ENCODE measurements at places on chromosomes 11 and 22.
A peak's percentile ranks its signal among the peaks of the same experiment; 100 is the strongest.

GRCh38 chr22:30863081-30863833 lies 105.3 kb downstream of the MORC2 start:
- DNase-seq: no peak

DNA sequence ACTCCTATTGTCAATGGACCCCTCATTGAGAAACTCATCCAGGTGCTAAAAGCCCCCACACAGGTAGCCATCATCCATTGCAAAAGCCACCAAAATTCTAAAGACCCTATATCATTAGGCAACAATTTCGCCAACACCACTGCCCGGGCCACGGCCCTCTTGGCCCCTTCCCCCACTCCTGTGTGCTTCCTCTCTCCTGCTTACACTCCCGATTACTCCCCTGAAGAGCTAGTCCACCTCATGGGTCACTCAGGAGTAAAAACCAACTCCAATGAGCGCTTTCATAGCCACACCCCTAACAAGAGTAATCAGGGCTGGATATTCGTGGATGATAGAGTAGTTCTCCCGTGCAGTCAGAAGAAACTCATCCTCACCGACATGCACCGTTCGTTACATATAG lies 8.9 kb upstream of the OR56A3 start:
- DNase-seq: no peak

GRCh38 chr11:133832991-133833897 lies 12.1 kb downstream of the SPATA19 start:
- DNase-seq: no peak

DNA sequence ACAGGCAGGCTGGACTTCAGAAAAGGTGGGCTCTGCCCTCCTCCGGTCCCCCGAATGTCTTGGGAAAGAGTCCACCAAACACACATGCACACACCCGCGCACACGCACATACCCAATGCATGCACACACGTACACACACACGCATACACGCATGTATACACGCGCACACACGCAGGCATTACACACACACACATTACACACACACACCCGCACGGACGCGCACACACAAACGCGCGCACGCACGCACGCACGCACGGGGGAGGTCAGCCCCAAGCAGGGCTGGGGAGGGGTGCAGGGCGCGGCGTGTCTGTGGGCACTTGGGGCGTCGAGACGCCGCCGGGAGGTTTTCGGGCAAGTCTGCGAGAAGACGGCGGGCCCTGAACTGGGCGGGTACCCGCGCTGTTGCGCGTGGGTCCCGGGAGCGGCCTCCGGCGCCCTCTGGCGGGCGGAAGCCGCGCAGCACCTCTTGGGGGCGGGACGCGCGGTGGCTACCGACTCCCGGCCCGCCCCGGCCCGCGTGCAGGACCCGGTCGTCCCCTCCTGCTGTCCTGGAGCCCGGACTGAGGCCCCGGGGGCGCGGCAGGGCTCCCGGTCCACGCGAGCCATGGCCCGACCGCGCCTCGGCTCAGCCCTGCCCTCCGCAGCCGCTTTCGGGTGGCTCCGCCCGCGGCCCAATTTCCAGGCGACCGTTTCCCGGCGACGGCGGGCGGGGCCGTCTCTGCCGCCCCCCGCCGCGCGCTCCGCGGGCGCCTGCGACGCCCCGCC lies 3.6 kb downstream of the SEPTIN5 start:
- peak; percentile 63 for DNase-seq

GRCh38 chr22:24188705-24189248 lies 7.5 kb downstream of the SUSD2 start:
- DNase-seq: no peak

GRCh38 chr11:128964463-128964930 lies 21.8 kb upstream of the TP53AIP1 start:
- DNase-seq: no peak

GRCh38 chr22:27531782-27532530 lies 269.6 kb downstream of the MN1 start:
- no peak for DNase-seq

DNA sequence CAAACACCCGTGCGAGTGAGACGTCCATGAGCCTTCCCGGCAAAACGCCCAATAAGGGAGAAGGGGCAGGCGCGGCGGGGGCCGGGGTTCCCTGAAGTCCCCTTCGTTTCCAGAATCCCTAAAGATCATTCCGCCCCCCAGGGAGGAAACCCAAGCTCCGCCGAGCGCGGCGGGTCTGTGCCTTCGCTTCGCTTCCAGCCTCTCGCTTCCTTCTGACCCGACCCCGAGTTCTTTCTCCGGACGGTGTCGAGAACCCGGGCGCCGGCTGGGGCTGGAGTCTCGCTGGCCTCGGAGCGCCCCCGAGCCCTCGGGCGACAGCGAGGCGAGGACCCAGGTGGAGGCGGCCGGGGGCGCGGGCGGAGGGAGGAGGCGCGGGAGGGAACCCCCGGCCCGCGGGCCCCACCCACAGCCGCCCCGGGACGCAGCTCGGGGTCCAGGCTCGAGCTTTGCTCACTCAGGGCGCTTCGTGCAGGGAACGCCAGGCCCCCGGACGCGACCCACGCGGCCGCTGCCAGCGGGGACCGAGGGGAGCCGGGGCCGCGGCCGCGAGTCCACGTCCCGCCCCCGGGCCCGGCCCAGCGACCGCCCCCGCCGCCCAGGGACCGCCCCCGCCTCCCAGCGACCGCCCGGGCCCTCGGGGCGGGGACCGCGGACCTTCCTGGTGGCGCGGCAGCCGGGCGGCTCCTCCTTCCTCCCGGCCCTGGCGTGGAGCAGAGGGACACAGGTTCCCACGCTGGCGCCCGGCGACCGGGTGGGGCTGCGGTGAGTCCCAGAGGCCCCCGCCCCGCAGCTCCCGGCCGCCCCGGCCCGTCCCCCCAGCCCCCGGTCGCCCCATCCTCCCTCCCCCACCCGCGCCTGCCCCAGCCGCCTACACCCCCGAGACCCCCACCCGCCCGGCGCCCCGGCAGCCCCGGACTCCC lies at the start of gene PGGHG:
PGGHG (plus strand) TSS at position 649 of the 920 bp plus-strand sequence. CDS start 691 bp downstream, outside the sequence.
- no peak for DNase-seq

GRCh38 chr11:3944198-3944597 lies 88.7 kb downstream of the STIM1 start:
- no peak for DNase-seq

GRCh38 chr11:127619946-127620345 lies 619.4 kb upstream of the KIRREL3 start:
- no peak for DNase-seq

- no peak for DNase-seq
Measured at GRCh38 chr11:2390725-2391151, 9.8 kb upstream of the TSSC4 start.

DNA sequence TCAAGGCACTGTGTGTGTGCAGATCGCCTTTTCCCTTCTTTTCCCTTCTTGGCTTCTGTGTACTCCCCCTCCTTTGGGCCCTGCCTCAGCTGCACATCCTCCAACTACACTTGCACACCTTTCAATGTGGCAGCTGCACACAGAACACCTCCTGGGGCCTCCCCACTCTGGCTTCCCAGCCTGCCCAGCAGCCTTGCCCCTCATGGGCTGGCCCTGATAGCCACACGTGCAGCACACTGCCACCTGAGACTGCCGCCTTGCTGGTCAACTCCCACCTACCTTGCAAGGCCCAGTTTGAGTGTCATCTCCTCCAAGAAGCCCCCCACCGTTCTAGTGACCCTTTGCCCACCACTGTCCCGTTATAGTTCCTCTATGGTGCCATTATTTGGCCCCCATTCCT lies 77.3 kb upstream of the ARFGAP3 start:
- DNase-seq: no peak

GRCh38 chr11:5038341-5038740 lies 8.0 kb upstream of the OR52J3 start:
- no peak for DNase-seq

- DNase-seq: no peak
Measured at GRCh38 chr11:46557684-46558151, 36.1 kb downstream of the AMBRA1 start.

DNA sequence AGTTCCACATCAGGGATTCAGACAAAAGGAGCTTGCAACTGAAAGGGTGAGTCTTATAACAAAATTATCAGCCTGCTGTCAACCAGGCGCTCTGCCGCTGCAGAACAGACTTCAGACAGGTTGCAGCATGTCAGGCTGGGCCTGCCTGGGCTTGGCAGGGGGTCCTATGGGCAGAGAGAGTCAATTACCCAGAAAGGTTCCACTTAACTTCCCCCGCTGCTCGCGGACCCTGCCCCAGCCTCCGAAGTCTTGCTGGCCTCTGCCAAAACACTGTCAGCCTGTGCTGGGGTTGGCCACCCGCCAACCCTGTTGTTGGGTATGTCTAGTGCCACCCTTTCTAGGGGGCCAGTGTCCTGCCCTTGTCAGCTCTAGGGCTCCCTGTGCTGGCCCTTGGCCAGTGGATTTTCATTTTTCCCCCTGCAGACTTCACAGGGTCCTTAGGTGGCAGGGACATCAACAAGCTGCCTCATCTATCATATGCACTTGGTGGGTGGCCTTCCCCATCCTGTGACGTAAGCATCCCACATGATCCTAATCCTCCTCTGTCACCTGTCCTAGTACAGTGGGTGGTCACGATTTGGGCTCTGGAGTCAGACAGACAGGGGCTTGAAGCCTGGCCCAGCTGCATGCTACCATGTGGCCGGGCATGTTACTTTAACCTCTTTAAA lies 166.5 kb upstream of the CADM1 start:
- DNase-seq: no peak

GRCh38 chr22:42399315-42400271 lies 32.6 kb downstream of the NFAM1 start:
- DNase-seq: no peak

GRCh38 chr11:66720223-66720898 lies 8.7 kb downstream of the SPTBN2 start:
- DNase-seq: peak; percentile 9

- DNase-seq: no peak
Measured at GRCh38 chr11:19163617-19164016, 38.2 kb downstream of the CSRP3 start.

DNA sequence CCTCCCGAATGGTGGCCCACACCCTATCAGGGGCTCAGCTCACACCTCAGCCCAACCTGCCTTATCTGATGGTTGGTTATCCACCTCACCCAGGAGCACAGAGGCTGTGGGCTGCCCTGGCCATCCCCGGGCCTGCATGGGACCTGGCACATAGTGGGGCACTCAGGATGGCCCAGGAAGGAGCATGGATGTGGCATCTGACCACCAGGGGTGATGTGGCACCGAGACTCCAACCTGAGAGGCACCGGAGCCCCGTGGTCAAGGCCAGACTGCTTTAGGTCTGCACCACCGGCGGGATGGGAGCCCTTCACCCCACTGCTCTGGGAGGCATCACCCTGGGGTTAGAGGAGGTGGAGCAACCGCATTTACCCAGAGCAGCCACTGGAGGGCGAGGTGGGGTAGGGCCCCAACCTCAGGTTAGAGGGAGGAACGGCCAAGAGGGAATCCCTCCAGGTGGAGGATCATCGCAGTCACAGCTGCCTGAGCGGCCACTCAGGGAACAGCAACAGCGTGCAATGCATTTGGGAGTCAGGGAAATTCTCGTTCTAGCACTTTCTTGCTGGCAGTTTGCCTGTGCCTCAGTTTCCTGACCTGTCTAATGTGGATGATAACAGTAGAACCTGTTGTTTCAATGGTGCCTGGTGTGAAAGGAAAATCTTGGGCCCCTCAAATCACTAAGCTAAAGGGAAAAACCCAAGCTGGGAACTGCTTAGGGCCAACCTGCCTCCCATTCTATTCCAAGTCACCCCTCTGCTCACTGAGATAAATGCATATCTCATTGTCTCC lies 52.9 kb upstream of the CARS1 start:
- no peak for DNase-seq

DNA sequence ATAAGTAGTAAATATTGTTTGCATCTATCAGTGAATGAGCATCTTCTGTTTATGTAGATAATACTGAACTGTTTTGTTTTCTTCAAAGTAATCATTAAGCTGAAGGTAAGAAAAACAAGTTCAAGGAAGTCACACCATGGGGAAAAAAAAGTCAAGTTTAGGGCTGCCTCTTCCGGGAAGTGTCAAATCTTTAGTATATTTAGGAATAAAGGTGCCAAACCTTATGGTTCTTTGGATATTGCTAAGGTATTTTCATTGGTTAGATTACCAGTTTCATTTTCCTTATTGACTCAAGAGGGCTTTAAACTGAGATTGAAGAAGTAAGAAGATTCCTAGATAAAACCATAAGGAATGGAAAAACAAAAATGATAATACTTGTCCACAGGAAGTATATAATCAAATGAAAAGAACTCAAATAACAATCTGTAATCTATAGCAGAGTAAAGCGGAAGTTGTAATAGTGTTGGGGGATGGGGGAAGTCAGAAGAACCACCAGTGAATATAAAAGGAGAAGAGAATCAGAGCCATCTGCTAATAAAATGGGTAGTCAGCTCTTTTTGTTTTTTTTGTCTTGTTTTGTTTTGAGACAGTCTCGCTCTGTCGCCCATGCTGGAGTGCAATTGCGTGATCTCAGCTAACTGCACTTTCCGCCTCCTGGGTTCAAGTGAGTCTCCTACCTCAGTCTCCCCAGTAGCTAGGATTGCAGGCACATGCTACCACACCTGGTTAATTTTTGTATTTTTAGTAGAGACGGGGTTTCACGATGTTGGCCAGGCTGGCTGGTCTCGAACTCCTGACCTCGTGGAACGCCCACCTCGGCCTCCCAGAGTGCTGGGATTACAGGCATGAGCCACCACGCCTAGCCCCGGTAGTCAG lies 2.3 kb downstream of the ATM start:
- no peak for DNase-seq

GRCh38 chr11:65425971-65426838 lies 3.6 kb downstream of the NEAT1 start:
- DNase-seq: no peak

- no peak for DNase-seq
Measured at GRCh38 chr11:69921128-69922014, 102.2 kb upstream of the FGF3 start.

GRCh38 chr11:67389477-67389876 lies 2.3 kb upstream of the RAD9A start:
- DNase-seq: no peak

DNA sequence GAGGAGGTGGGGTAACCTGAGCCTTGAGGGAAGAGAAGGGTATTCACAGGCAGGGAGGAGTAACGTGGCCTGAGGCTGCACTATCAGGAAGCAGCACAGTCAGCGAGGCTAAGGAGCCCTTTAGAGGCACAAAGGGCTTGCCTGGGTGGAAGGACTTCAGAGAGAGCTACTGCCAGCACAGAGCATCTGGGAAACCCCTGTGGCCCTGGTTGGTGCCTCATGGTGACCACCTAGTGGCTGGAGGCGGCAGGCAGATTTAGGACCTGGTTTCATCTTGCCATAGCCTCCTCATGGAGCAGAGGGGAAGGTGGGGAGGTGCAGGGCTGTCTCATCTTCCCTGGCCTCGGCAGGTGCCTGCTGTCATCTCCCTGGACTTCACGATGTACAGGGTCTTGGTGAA lies 64.5 kb downstream of the MPPED1 start:
- DNase-seq: no peak

- DNase-seq: no peak
Measured at GRCh38 chr11:116454020-116454645, 318.7 kb downstream of the BUD13 start.
